ENCODE measurements at places on chromosomes 11 and 22.

GRCh38 chr22:35580351-35581022 is 36.6 kb downstream of the MB start:
- DNase-seq: no peak

GRCh38 chr11:117950301-117950700 is 21.1 kb upstream of the TMPRSS13 start:
- DNase-seq: no peak

GRCh38 chr11:21321530-21321929 is 652.1 kb downstream of the NELL1 start:
- DNase-seq: no peak

DNA sequence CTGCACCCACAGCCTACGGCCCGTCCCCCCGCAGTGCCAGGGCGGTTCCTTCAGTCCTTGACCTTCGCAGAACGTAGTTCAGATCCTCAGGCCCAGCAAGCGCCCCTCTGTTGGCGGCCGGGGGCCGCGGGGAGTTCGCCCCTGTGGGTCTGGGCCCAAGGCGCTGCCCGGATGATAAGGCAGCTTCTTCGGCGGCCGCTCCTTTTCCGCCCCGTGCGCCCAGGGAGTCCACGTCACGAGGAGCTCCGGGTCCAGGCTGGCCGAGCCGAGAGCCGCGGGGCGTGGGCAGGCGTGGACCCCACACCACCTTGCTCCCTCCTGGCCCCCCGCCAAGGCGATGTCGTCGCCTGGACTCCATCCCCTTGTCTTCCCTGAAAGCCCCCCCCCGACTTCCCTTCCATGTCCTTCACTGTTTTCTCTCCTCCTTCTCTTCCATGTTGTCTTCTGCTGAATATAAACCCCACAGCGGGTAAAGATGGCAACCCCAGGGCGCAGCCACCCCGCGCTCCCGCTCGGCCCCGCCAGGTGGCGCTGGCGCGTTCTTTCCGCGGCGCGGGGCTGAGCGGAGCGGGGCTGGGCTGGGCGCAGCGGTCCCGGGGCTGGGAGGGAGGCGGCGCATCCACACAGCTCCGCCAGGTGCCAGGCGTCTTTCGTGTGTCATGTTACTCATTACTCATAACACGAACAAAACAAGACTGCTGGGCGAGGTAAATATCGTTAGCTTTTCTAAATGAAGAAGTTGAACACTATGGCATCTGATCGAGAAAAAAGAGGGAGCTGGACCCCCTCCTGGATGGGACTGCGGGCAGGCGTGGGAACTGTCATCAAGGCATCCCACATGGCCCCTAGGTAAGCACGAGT is 321.0 kb downstream of the NTM start:
- no peak for DNase-seq

- DNase-seq: no peak
Observed at GRCh38 chr11:45900916-45901617, 6.0 kb downstream of the FREY1 start.

- DNase-seq: no peak
Observed at GRCh38 chr11:126497581-126498122, 142.2 kb downstream of the ST3GAL4 start.

- peak; percentile 27 for DNase-seq
Observed at GRCh38 chr22:50260801-50261614, 475 bp downstream of the MAPK12 start.

GRCh38 chr22:45421349-45422055 is 8.0 kb downstream of the RIBC2 start:
- DNase-seq: no peak

DNA sequence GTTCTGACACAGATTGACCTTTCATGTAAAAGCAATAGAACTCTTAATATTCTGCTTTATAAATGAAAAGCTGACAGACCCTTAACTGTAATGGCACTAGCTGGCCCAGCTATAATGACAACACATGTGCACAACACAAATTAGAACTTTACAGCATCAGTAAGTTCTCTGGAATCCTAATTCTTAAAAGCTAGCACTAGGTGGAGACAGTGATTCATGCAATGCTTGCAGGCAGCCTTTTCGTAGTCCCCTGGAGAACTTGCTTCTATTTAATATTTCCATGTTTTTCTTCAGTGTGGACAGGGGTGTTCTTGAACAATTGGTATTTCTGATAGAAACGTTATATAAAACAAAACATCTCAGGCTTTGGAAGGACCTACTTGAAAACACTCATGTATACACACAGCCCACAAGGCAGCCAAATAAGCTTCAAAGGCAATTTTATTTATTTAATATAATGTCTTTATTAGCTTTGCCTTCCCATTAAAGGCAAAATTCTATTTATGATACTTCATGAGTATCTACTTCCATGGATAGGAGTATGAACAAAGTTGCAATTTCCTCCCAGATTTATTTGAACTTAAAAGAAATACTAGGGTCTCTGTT is 374.3 kb upstream of the MPPED2 start:
- peak; percentile 33 for DNase-seq

GRCh38 chr11:129248618-129249017 is 56.5 kb upstream of the ARHGAP32 start:
- no peak for DNase-seq

- DNase-seq: peak; percentile 74
Observed at GRCh38 chr11:11036848-11037732, 179.2 kb upstream of the ZBED5 start.

- DNase-seq: no peak
Observed at GRCh38 chr22:44020981-44021380, 3.1 kb upstream of the PARVB start.

- no peak for DNase-seq
Observed at GRCh38 chr11:59630493-59630892, 14.9 kb upstream of the OSBP start.

DNA sequence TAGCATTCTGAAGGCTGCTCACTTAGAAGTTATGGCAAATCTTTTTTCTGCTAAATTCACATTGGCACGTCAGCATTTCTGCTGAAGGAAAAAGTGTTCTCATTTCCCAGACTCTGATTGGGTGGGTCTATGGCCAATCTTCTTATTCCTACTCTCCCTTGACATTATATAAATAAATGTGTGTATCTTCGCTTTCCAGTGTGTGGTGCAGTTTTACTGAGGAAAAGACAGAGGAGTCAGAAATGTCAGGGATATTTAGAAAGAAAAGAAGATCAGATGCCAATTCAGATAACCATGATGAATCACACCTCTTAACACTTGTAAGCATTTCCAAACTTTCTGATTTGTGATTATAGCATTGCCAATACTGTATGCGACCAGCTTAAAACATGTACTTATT is 3.2 kb upstream of the BDNF start:
- DNase-seq: no peak

GRCh38 chr22:22605074-22605404 is 39.4 kb upstream of the GGTLC2 start:
- no peak for DNase-seq

DNA sequence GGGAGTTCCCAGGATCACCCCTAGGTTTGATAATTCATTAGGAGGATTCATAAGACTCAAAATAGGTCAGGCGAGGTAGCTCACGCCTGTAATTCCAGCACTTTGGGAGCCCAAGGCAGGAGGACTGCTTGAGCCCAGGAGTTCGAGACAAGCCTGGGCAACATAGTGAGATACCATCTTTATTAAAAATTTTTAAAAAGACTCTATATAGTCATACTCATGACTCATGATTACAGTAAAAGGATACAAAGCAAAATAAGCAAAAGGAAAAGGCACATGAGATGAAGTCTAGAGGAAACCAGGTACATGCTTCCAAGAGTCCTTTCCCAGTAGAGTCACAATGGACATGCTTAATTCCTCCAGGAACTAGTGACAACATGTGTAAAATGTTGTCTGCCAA is 13.9 kb upstream of the PTS start:
- DNase-seq: no peak

DNA sequence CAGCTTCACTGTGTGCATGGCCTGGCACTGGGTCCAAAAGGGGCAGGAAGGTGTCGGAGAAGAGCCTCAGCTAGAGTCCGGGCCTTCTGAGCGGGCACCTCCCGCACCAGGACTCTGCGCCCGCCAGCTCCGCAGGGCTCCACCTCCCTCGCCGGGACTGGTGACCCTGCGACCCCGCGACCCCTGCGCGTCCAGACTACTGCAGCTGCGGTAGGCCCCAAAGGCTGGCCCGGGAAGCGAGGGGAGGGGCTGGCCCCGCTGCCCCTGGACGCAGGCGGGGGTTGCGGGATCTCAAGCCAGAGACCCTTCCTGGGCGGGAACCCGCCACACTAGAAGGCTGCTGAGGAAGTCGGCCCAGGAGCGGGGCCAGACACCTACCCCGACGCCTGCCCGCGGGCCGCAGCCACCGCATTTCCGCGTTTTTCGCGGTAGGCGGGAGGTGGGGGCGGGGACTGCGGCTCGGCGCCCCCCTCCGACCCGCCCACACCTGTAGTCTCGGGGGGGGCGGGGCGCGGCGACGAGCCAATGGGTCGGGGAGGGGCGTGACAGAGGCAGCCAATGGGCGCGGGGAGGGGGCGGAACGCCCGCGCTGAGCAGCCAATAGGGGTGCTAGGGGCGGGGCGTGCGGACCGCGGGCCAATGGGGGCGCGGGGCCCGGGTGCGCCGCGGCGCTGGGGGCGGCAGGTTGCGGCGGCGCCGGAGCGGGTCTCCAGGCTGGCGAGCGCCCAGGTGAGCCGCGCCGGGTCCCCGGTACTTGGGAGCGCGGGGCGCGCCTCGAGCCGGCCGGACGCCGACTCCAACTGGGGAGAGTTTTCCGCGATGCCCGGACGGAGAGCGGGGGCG is at the start of the genes LMNTD2 and RASSF7:
Gene LMNTD2 (minus strand): TSS at position 434 of the 843 bp plus-strand sequence. CDS start 22 bp downstream, at position 412.
Gene RASSF7 (plus strand): TSS at position 666 of the 843 bp plus-strand sequence. CDS start 799 bp downstream, outside the sequence.
- DNase-seq: peak; percentile 96

DNA sequence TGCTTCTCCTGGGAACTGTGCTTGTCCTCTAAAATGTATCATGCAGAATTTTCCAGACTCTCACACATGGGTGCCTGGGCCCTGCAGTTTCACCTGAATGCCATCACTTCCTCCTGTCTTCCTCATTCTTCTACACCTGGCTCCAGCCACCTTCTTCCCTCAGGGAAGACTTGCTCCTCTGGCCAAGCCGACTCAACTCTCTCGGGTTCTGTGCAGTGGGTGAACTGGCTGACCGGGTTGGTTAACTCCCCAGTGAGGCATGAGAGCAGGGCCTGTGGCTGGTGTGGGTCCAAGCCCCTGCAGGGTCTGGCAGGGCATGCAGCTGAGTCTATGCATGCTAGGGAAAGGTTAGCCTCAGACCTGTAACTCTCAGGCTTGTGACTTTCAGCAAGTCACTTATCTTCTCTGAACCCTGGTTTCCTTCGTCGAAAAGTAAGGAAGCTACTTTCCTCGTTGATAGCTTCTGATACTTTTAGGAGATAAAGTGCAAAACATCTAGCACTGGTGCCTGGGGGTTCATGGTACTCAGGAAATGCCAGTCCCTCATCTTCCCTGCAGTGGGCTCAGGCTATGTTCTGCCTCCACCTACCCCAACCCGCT is 11.9 kb downstream of the CD82 start:
- DNase-seq: no peak

DNA sequence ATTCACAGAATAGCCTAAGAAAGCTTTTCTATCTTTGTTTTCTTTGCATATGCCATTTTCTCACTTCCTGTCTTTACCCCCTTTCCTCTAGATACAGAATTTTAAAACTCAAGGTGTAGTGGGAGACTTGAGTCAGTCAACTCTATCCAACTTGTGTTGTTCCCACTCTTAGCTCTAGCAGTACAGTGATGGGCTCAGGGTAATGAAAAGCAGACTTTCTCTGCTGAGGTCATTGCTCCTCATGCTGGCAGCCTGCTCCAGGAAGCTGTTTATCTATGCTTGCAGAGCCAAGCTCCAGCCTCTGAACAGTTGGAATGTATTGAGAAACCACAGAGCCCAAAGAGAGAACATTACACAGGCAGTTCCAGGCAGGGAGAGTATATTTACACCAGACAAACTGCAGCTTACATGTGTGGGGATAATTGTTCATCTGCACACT is 68.1 kb downstream of the CSTPP1 start:
- DNase-seq: no peak

DNA sequence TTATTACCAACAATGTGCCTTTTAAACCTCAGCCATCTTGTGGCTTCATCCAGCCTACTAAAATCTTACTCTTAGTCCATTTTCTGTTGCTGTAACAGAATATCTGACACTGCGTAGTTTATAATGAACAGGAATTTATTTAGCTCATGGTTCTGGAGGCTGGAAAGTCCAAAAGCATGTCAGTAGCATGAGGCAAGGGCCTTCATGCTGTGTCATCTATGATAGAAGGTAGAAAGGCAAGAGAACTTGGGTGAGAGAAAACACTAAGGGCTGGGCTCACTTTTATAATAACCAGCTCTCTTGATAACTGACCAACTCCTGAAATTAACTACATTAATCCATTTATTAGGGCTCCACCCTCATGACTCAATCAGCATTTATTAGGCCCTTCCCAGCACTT is 13.5 kb downstream of the BTBD10 start:
- DNase-seq: no peak

DNA sequence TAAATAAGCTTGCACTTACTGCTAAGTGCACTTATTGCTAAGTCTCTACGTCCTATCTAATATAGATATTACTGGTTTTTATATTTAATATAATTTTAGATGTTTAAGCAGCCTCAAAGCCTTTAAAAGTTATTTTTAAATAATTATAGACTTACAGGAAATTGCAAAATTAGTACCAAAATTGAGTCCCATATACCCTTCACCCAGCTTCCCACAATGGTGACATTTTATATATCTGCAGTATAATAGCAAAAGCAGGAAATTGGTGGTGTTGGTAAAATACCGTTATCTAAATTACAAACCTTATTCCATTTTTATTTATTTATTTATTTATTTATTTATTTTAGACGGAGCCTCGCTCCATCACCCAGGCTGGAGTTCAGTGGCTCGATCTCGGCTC is 1.9 kb upstream of the AP1B1 start:
- no peak for DNase-seq

GRCh38 chr22:50516068-50516467 is 8.0 kb downstream of the NCAPH2 start:
- DNase-seq: no peak

- no peak for DNase-seq
Observed at GRCh38 chr22:47888817-47889216, 1126.4 kb downstream of the TBC1D22A start.

- DNase-seq: no peak
Observed at GRCh38 chr11:106999196-106999595, 19.1 kb downstream of the GUCY1A2 start.

DNA sequence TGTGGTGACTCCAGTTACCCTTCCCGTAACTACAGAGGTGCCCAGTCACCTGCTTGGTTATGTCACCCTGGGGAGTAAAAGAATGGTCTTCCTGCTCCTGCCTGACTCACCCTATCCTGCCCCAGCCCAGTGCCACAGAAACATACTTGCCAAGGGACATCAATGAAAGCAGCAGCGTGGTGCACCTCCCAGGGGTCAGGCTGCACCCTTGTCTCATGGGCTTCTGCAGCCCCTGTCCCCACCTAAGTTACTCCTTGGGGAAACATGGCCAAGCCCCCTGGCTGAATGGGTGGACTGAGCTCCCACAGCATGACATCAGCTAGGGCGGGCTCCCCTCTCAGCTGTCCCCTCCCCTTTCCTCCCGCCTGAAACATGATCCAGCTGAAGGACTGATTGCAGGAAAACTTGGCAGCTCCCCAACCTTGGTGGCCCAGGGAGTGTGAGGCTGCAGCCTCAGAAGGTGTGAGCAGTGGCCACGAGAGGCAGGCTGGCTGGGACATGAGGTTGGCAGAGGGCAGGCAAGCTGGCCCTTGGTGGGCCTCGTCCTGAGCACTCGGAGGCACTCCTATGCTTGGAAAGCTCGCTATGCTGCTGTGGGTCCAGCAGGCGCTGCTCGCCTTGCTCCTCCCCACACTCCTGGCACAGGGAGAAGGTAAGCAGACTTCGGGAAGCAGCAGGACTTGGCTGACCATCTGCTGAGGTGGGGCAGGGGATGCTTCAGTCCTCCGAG is at the start of gene HTR3A:
Gene HTR3A (plus strand): TSS at position 368 of the 730 bp plus-strand sequence. CDS start 218 bp downstream, at position 586.
- peak; percentile 89 for DNase-seq

GRCh38 chr11:61488651-61489291 is 19.8 kb upstream of the LRRC10B start:
- no peak for DNase-seq

All from NCI-H345 (cell line).